ENCODE measurements at places on chromosomes 16 and 17.

DNA sequence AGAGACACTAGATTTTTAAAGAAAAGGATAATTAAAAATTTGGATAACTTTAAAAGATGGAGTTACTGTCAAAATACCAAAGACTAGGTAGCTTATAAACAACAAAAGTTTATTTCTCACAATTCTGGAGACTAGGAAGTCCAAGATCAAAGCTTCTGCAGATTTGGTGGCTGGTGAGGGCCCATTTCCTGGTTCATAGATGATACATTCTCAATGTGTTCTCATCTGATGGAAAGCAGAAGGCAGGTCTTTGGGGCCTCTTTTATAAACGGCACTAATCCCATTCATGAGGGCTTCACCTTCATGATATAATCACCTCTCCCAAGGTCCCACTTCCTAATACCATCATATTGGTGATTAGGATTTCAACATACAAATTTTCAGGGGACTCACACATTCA lies 33.7 kb downstream of the NLK start:
- DNase-seq, result no peak

DNA sequence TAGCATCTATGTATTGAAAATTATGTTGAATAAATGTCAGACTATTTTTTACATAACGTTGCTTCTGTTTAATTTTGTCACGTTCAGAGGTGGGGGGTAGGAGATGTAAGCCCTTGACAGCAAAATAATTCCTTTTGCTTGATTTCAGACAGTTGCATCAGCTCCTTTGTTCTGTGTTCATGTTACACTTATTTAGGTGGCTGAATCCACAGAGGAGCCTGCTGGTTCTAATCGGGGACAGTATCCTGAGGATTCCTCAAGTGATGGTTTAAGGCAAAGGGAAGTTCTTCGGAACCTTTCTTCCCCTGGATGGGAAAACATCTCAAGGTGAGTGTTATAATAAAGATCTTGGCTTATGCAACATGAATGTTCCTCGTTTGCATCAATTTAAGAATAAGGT lies 4.5 kb downstream of the HERPUD1 start:
- DNase-seq, result no peak

- DNase-seq, result no peak
Measured at GRCh38 chr17:67617304-67617899, 100.3 kb upstream of the NOL11 start.

GRCh38 chr16:23334457-23334853 lies 32.4 kb downstream of the SCNN1B start:
- peak; percentile 22 for DNase-seq

DNA sequence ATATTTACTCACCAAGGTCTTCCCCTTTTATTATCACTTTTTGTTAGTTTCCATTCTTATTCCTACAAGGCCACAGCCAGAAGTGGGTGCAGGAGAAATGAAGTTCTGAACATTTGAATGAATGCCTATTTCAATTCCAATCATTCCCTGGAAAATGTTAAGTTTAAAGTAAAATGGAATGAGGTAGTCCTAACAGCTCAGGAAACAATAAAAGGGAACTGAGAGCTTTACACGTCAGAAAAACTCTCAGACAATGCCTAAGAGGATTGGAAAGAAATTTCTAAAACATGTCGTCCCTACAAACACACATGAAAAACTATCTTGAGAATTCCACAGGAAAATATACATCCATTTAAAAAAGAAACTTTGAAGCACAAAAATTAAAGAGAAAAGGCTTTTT lies 238.8 kb downstream of the STX8 start:
- DNase-seq, result no peak

- no peak for DNase-seq
Measured at GRCh38 chr16:77063676-77064016, 127.3 kb upstream of the MON1B start.

- no peak for DNase-seq
Measured at GRCh38 chr16:24101431-24101830, 154.7 kb upstream of the CACNG3 start.

GRCh38 chr16:76946879-76947278 lies 244.1 kb upstream of the MON1B start:
- DNase-seq, result no peak

- no peak for DNase-seq
Measured at GRCh38 chr17:79769570-79770506, 8.1 kb upstream of the CBX2 start.

GRCh38 chr17:81927152-81927652 lies 333 bp downstream of the MAFG start:
- no peak for DNase-seq
